ENCODE measurements at places on chromosomes 12 and 14. TPM values are rescaled to one million over a fixed set of nuclear protein-coding genes. Genes with fewer than 3 reads are reported as not detected.

ADCY6 gene
- 33.2 TPM for total RNA-seq

GALNT9 gene
- total RNA-seq, result 3.2 TPM

C3AR1 gene
- total RNA-seq, result not detected

HNRNPA1 gene
- 1,435 TPM for total RNA-seq

PTGER2 gene
- total RNA-seq, result 0.12 TPM

CFAP73 gene
- not detected for total RNA-seq

FAM90A1 gene
- total RNA-seq, result not detected

LPAR5 gene
- 2.5 TPM for total RNA-seq

EIF2S3B gene
- 9.3 TPM for total RNA-seq

DNA sequence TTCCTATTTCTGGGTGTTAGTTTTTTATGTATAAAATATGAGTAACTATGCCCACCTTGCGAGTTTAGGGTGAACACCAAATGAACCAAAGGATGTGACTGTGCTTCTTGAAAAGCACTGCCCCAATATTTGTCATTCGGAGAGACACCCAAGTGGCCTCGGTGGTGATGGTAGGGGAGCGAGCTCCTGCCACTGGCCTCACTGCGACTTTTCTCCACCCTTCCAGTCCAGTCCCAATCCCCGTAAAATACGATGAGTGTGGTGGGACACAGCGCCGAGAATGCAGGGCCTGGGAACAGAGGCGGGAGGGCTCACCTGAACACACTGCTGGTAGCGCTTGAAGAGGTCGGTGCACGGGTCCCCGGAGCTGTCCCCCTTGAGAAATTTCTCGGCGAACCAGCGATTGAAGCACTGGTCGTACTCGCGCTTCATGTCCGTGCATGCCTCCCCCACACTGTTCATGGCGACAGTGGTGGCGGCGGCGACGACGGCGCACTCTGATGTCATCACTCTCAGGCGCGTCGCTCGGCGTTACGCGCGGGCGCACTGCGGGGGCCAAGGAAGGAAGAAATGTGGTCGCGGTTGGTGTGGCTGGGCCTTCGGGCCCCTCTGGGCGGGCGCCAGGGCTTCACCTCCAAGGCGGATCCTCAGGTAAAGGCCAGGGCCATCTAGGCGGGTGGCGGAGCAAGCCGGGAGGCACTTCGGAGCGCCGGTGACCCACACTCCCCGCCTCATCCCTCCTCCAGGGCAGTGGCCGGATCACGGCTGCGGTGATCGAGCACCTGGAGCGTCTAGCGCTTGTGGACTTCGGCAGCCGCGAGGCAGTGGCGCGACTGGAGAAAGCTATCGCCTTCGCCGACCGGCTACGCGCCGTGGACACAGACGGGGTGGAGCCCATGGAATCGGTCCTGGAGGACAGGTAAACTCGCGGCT, at the start of the genes GATC and TRIAP1:
Gene GATC (plus strand): TSS at position 534 of the 933 bp plus-strand sequence. CDS start 37 bp downstream, at position 571.
Gene TRIAP1 (minus strand): TSS at position 474 of the 933 bp plus-strand sequence. CDS start 12 bp downstream, at position 462.
- peak; percentile 77 for DNase-seq

- no peak for DNase-seq
Measured at GRCh38 chr12:101915841-101916240, 38.5 kb downstream of the DRAM1 start.

DNA sequence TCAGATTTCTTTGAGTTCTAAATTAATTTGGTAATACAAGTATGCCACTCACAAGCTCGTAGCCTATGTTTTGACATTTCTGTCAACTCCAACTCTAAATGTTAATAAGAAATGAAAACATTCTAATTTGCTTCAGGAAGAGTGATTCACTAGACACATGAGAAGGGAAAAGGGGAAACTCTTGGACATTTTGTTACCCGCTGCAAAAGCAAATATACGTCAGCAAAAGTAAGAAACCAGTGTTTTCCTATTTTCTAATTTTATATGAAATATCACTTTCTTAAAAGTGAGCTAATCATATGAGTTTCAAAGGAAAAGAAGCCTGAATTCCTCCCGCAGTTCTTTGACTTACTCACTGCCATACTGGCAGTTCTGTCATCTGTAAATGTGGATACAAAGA, 162.3 kb downstream of the GRIP1 start:
- DNase-seq, result no peak

- no peak for DNase-seq
Measured at GRCh38 chr12:117484901-117485300, 123.5 kb upstream of the NOS1 start.

DNA sequence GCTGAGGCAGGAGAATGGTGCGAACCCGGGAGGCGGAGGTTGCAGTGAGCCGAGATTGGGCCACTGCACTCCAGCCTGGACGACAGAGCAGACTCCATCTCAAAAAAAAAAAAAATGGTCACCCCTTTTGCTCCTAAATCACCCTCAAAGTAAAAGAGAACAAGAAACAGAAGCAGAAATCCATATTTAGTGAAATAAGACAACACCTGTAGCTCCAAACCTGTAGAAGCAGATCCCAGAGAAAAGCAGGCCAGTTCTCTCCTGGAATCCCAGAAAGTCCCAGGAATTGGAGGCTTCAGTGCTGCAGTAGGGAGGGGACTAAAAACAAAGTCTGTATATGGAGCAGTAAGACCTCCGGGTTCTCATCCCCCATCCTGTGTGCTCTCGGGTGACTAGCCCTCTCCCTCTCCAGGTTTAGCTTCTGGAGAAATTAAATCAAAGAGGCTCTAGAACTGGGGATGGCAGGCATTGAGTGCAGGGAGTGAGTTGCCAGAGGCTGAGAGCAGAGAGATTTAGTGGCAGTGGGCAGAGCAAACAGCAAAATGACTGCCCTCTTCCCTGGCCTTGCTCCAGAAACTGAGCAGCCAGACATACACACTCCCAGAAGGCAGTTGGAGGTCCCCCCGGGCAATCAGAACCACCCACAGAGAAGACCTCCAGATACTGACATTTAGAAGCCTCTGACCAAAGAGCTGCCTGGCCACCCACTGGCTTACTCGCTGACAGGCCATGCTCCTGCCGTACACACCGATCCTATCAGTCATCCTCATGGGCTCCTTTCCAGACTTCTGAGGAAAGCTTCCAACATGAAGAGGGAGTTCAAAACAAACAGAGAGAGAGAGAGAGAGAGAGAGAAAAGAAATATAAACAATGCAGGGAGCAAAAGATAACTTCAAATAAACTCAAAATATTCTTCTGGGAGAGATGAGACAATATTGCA, 6.3 kb upstream of the MLXIP start:
- peak; percentile 94 for DNase-seq

- DNase-seq, result no peak
Measured at GRCh38 chr12:10732066-10732465, 8.9 kb upstream of the YBX3 start.

- DNase-seq, result peak; percentile 33
Measured at GRCh38 chr14:66508846-66509621, 1.1 kb downstream of the GPHN start.

GRCh38 chr12:83954956-83955601, 957.5 kb downstream of the SLC6A15 start:
- DNase-seq, result peak; percentile 10

- peak; percentile 65 for DNase-seq
Measured at GRCh38 chr12:52837413-52837741, 3.3 kb upstream of the KRT79 start.

GRCh38 chr12:2925322-2925995, 33.7 kb upstream of the TEAD4 start:
- no peak for DNase-seq

DNA sequence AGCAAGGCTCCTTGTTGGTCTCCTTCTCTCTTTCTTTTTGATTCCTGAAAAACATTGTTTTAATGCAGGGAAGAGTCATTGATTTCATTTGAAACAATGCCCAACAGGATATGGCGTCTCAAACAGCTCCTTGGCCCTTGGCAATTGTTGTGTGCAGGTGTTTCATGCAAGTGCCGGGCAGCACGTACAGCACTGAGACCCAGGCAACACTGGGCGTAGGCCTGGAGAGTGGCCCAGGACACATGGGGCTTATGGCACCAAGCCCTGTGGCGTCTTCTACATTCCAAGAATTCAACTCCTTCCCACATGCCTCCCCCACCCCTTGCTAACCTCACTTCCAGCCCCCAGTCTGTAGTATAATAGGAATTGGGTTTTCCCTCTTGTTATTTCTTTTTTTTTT, 230.4 kb downstream of the SPTSSA start:
- DNase-seq, result peak; percentile 4

- DNase-seq, result no peak
Measured at GRCh38 chr12:123265851-123266678, 5.6 kb downstream of the CDK2AP1 start.

DNA sequence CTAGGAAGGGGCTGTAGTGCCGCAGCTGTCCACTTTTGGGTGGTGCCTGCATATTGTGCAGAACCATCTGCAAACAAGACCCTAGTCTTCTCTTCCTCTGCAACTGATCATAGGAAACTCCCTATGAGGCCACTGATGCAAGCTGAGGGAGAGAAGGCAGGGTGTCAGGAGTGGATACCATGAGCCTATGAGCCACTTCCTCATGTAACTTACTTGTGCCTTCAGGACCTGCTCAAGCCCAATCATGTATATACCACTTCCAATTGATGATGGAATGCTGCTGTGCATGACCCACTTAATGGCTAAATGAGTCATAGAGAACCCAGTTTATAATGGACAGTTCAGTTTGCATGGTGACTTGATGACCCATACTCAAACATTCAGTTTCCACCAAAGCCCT, 107.9 kb downstream of the ALG10B start:
- no peak for DNase-seq

DNA sequence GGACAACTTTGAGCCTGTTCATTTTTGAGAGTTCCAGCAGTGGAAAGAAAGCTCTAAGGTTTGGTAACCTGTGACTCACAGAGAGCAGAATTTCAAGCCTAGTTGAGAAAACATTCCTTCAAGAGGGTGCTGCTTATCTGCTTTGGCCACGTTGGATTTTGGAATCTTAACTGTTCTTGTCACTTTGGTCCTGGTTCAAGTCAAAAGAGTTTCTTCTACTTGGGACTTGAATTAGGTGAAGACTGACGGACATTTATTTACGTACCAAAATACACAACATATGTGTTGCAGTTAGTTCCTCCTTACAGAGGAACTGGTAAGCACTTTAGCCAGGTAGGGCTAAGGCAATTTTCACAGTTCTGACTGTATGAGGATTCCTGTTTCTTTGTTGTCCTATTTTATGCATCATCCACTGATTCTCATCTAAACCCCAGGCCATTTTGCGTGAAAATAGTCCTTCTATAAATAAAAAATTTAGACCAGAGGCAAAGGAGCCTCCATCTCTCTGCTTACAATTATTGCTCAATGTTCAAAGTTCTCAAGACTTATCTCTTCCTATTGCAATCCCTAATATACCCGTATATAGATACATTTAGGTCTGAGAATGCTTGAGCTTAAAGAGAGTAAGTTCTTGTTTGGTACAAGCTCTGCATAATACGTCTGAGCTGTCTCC, 580.9 kb downstream of the DIO2 start:
- peak; percentile 1 for DNase-seq

DNA sequence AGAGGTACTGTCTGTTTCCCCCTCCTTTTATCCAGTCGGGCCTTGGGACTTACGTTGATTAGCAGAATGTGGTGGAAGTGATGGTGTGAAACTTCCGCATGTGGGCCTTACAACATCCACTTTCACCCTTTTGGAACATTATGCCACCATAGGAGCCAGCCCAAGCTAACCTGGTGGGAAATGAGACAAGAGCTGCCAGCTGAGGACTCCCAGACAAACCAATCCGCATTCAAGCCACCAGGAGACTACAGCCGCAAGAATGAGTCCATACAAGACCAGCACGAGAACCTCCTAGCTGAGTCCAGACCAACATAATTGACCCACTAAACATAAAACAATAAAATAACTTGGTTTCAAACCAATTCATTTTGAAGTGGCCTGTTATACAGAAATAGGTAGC, 9.1 kb upstream of the PTGER2 start:
- no peak for DNase-seq
